ENCODE measurements at places on chromosomes 1 and 21.

- peak; percentile 69 for DNase-seq
These were observed 2.0 kb downstream of the TNFSF18 start for GRCh38 chr1:173048621-173049321.

GRCh38 chr1:212671342-212672031, 28.2 kb downstream of the BATF3 start:
- peak; percentile 93 for DNase-seq

DNA sequence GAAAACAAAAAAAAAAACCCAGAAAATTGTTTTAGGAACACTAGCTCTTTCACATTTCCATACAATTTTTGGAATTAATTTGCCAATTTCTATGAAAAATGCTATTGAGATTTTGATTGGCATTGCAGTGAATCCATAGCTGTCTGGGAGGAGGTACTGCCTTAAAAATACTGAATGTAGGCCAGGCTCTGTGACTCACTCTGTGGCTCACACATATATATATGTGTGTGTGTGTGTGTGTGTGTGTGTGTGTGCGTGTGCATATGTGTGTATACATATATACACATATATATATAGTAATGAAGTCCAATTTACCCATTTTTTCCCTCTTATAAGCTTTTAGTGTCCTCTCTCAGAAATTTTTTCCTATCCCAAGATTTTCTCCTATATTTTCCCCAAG, 214.2 kb upstream of the DMRTA2 start:
- DNase-seq, result no peak

DNA sequence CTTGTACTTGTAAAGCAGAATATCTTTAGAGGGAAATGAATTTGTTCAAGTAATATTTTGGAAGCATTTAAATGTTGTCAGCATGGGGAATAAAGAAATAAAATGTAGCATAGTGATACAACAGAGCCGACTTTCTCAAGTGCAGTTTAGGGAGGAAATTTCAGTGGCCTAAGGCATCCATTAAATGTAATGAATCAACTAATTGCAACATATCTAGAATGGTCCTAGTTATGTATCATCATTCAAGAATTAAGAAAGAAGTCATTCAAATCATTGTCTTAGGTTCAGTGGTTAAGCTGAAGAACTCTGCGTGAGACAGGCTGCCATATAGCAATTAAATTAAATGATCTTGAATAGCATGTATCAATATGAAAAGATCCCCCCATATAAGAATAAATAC, 360.7 kb downstream of the TBX15 start:
- no peak for DNase-seq

DNA sequence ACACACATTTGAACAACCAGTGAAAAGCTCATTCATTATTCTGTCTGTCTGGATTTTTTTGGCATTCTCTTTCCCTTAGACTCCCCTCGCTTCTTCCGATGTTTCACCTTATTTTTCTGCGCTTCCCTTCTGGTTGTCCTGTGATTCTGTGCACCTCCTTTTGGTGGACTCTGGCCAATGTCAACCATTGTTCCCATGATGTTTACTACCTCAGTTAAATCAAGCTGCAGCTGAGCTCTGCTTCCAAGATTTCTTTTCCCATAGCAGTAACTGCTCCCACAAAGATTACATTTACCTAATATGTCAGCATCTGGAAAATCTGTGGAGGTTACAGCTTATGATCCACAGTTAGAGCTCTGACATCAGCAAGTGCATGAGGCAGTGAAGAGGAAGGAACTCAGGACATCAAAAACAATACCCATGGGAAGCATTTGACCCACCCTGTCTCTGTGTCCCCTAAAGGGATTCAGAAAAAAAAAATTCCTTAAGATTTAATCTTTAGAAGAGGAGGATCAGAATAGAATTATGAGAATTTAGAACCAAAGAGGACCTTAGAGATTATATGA, 69.9 kb upstream of the ADAMTS5 start:
- no peak for DNase-seq

DNA sequence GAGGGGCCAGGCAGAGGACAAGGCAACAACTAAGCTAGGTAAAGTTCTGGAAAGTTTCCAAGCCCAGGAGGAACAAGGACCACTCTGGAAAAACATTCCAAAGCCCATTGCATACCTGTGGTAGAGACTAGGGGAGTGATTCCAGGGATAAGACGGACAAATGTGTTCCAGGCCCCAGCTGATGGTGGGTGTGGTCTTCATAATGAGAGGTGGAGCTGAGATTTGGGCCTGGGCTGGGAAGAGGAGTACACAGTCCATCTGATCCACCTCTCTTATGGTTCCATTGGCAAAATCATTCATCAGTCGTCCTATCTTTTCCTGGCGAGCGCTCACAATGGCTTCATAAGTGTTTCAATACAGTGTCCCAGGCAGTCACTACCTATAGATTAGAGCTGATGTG, 4.5 kb downstream of the KLHDC7A start:
- DNase-seq, result no peak

GRCh38 chr1:223819730-223820514, 25.8 kb downstream of the TP53BP2 start:
- no peak for DNase-seq

- no peak for DNase-seq
These were observed 42.2 kb upstream of the SELENON start for GRCh38 chr1:25757846-25758185.

DNA sequence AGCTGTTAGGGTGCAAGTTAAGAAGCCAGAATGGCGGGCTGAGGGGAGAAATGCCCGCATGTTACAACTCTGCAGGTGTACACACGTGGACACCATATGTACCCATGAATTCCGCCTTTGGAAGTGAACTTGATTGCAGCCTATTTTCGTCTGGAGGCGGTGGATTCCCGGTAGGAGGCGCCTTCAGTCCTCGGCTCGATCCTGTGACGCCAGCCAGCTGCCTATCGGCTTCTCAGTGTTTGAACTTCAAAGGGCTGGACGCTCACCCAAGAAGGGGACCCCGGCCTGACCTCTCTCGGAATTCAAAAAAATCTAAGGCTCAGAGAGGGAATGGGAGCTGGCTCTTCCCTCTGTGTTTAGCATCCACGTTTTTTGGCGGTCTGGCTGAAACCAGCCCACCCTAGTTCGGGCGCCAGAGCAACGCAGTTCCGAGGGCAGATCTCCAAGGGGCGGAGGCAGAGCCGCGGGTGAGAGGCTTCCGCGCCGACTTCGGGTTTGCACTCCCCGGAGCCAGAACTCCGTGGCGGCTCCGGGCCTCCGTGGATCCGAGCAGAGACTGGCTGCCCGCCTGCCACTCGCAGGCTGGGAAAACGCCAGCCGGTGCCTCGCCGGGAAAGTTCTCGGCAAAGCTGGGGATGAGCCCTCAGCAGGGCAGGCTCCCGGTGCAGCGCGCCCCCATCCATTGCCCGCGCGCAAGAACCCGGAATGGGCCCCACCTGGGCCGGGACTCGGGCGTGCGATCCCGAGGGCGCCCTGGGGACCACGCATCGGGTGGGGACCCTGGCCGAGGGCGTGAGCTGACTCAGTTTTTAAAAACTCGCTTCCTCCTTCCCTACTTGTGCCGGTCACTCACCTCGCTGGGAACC, 996 bp upstream of the TMEM51 start:
- peak; percentile 75 for DNase-seq

DNA sequence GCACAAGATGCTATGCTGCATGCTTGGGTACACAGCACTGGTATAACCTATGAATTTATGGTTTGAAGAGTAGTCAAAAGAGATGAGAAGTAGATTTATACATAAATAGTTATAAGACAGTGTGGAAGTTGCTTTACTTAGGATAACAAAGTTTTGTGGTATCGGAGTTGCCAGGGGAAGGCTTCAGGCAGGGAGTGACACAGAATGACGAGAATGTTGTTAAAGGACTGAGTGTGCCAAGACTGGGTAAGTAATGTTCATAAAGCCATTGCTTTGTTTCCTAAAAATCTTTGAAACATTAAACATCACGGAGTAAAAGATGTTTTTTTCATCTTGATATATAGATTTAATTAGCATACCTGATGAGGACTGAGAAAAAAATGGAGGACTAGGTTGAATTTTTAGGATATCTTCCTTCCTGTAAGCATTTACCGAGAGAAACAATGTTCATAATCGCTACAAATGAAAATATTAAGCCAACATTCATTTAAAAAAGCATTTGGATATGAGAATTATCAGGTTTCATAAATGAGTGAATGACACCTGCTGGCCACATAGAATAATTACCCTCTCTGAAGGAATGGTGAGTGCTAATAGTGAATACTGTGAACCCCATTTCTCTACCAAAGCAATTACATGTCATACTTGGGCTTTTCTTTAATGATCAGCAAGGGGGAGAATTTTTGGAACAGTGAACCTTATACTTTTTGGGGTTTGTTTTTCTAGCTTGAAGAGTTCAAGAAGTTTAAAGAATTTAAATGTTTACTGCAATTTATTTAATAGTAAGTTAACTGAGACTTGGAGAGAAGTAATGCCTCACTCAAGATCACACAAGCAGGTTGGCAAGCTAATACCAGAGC, 28.4 kb downstream of the EXTL2 start:
- peak; percentile 2 for DNase-seq

DNA sequence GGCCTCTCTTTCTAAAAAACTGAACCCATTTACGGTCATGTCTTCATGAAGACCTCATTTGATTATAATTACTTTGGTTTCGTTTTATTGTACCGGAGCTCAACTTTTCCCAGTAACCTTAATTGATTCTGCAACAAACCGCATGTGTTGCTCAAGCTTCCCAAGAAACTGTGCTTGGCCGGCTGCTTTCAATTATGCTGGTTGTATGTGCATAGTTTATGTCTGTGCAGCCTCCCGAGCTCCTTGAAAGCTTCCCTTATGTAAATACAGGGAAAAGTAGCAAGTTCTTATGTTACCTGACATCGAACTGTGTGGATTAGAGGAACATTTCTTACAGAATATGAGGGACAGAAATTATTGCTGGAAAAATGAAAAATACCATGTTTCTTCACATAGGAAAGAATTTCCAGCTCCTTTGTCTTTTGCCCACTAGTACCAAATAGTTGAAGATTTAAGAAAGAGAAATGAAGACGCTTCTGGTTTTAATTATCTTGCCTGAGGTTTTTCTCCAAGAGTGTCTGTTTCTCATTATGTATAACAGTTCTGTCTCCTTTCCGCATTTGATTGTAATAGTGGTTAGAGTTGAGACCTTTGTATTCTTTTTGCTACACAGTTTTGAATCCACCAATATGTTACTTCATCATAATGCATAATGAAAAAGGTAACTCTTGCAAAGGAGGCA, 2.1 kb downstream of the VCAM1 start:
- DNase-seq, result no peak

DNA sequence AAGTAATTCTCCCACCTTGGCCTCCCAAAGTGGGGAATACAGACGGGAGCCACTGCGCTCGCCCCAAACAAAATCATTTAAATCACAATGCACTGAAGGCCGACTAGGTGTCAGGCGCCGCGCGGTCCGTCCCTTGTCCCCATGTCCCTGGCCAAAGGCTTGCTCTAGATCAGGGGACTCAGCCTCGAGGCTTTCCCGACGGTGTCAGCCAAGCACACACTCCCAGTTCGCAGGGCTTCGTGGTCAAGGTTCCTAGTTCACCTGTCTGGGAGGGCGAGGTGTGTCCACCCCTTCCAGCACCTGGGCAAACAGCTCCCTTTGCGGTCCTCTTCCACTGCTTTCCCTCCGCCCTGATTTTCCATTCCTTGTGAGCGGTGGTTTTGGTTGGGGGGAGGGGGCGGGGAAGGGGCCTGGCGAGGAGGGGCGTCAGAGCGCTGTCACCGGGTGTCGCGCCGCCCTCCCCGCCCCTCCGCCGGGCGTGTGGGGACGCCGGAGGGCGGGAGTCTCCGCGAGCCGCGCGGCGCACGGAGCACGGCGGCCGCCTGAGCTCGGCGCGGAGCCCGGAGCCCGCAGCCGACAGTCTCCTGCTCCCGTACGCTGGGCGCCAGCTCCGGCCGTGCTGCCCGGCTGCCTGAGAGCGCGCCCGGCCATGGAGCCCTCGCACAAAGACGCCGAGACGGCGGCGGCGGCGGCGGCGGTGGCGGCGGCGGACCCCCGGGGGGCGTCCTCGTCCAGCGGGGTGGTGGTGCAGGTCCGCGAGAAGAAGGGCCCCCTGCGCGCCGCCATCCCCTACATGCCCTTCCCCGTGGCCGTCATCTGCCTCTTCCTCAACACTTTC, at the start of gene STUM:
TSS of gene STUM (plus strand) at position 509 of the 838 bp plus-strand sequence. CDS start at position 650, 141 bp downstream.
- no peak for DNase-seq

DNA sequence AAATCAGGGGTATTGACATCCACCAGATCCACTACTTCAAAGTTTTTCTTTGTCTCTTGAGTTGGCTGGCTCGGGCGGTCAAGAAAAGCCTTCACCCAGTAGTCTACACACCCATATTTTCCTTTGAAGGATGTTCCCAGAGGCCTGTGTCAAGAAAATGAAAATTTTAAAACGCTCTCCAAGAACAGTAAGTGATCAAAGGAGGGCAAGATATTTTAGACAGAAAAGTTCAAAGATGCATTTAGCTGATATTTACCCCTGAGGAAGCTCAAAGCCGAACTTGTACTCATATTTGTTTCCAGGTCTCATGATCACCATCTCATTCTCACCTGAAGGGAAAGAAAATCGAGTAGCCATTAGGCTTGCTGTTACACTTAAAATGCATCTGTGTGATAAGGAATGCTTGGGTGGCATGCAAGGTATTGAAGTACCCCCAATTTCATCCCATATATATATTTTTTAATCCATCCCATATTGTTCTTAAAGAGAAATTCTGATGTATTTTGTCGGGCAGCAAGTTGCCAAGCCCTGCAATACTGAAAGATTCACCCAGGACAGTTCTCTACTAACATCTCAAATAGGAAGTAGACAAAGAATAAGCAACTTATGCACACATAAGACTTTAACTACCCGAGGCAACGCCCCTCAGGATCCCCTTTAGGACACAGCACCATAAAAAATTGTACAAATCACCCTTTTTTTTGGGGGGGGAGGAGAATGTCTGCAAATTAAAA, 1.1 kb downstream of the TXNIP start:
- no peak for DNase-seq

GRCh38 chr21:40271164-40271563, 403.9 kb downstream of the PCP4 start:
- no peak for DNase-seq

DNA sequence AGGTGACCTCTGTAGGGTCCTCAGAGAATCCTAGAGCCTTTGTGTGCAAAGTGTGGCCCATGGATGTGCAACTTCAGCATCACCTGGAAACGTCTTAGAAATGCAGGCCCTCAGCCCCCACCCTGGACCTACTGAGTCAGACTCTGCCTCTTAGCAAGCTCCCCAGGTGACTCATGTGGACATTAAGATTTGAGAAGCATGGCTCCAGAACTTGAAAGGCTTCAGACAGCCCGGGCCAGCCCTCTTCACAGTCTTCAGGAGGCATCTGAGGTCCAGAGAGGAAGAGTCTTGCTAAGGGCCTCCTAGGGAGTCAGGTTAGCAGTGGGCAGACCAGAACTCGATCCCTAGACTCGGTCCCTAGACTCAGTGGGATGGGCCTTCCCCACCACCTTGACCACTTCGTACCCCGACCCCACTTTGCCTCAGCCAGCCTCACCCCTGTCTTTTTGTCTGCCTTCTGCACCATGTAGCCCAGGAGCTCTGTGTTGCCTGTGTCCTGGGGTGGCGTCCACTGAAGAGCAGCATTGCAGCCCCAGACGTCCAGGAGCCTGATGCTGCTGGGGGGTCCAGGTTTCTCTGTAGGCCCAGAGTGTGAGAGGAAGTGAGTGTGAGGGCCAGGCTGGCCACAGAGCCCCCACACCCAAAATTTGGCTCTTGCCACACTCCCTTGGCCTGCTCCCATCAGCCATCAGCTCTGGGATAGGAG, 4.8 kb downstream of the MYBPH start:
- DNase-seq, result no peak

Data from CD14-positive monocyte (primary cell).